ENCODE measurements at places on chromosomes 13 and 19. TPM values are rescaled to one million over a fixed set of nuclear protein-coding genes. Genes with fewer than 3 reads are reported as not detected.

DNA sequence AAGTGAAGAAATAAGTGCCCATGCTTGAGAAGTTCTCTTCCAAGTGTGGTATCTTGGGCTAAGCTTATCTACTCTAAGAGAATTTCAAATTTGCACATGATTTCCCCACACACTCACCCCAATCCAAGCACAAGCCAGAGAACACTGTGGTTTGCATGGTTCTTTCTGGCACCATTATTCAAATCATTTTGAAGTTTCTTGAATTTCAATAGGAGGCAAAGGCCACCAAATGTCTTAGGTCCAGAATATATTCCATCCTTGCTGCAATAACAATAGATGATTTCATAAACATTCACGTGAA, 359.7 kb downstream of the IRS2 start:
- H3K4me1 ChIP-seq, result no peaks in the 10 kb centered on the region
- no peaks in the 10 kb centered on the region for H3K27me3 ChIP-seq
- H3K27ac ChIP-seq, result no peak overlapping the region
- no peak overlapping the region for H3K4me3 ChIP-seq
- no peak for DNase-seq

- DNase-seq, result peak; percentile 58
- no peak overlapping the region for H3K4me3 ChIP-seq
- peaks cover under 1% of the 10 kb centered on the region for H3K36me3 ChIP-seq
These were observed 1.9 kb upstream of the VASP start for GRCh38 chr19:45505151-45505995.

DNA sequence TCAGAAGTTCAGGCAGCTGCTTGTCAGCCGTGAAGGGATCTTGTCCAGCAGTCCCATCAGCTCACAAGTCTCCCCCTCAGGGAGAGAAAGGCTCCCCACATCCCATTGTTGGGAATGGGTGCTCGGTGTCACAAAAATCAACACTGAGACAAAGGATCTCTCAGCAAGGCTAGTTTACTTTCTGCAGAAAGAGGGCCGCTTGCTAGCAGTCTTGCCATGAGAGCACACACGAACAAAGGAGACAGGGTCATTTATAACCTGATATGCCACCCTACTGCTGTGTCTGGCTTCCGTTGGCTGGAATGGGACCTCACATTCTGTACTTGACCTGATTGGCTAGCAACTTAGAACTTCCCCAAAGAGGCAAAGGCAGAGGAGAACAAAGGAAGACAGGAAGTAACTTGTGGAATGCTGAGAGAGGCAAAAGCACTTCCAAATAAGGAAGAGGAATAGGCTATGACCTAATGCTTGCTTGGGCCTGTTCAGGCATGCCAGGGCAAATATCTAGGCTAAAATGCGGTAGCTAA, 8.7 kb upstream of the IGFL3 start:
- H3K27ac ChIP-seq, result peak overlapping the region; percentile 92
- DNase-seq, result peak; percentile 97
- H3K4me1 ChIP-seq, result peaks cover 14% of the 10 kb centered on the region
- no peaks in the 10 kb centered on the region for H3K27me3 ChIP-seq

GRCh38 chr19:4272894-4273293, 6.2 kb upstream of the SHD start:
- peaks cover 6% of the 10 kb centered on the region for H3K27me3 ChIP-seq
- DNase-seq, result no peak
- H3K4me1 ChIP-seq, result no peaks in the 10 kb centered on the region
- H3K36me3 ChIP-seq, result peaks cover 11% of the 10 kb centered on the region
- H3K4me3 ChIP-seq, result no peak overlapping the region

Gene ZNF776
- 15.8 TPM for total RNA-seq

GRCh38 chr13:99989276-99990125, 7.9 kb downstream of the ZIC2 start:
- no peak overlapping the region for H3K4me3 ChIP-seq
- H3K27me3 ChIP-seq, result peaks cover 93% of the 10 kb centered on the region
- no peaks in the 10 kb centered on the region for H3K4me1 ChIP-seq
- no peaks in the 10 kb centered on the region for H3K36me3 ChIP-seq
- DNase-seq, result no peak

DNA sequence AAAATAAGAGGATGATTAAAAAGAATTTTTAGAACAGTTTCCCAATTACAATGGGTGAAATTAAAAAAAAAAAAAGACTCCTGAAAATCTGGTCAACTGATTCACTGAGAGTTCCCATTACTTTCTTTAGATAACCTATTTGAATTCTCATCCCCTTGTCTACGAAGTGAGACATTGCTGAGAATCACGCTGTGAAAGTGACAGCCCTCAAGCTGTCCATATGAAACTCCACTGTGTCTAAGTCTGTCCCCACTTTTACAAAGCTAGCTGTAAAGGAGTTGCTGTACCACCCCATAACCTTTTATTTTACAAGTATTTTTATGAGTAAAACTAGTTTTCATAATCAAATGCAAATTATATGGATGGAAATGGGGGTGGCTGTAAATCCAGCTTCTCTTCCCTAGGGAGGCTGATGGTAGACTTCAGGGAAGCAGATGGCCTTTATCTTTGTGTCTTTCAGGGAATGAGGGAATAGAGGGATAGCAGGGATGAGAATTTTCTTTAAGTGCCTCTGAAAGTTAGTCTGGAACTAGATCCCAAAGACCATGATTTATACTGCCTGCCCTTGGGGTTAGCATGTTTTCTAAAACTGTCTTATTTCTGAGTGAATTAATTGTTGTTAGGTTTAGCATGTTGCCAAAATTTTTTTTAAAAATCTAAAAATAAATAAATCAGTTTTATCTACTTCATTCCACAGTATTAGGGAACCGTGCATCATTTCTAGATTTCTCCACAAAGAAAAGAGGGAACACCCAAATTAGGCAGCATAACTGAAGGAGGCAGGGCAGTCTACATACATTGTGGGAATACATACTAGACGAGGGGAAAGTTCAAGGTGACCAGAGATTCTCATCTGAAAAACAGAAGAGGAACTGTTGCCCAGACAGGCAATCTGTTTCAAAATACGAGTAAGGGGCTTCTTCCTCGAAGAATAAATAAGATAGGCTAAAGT, 1219.1 kb downstream of the UQCRFS1 start:
- H3K36me3 ChIP-seq, result no peaks in the 10 kb centered on the region
- H3K27me3 ChIP-seq, result no peaks in the 10 kb centered on the region
- no peak for DNase-seq

DNA sequence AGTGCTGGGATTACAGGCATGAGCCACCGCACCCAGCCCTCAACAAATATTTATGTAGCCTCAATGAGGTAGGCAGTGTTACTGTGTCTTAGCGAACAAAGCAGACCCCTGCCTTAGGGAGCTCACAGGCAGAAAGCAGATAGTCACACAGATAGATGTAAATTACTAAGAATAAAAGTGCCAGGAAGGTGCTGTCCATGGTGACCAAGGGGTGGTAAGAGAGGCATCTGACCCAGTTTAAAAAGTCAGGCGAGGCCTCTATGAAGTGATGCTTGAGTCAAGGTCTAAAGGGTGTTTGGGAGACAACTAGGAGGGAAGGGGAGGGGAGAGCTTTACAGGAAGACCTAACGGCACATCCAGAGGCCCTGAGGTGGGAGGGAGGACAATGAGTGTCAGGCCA, 12.4 kb upstream of the CACNG7 start:
- no peak for DNase-seq
- H3K36me3 ChIP-seq, result no peaks in the 10 kb centered on the region
- H3K4me1 ChIP-seq, result no peaks in the 10 kb centered on the region
- H3K4me3 ChIP-seq, result no peak overlapping the region

- H3K4me3 ChIP-seq, result no peak overlapping the region
- H3K4me1 ChIP-seq, result no peaks in the 10 kb centered on the region
- H3K27ac ChIP-seq, result no peak overlapping the region
These were observed 14.0 kb upstream of the URI1 start for GRCh38 chr19:29927944-29928625.

DNA sequence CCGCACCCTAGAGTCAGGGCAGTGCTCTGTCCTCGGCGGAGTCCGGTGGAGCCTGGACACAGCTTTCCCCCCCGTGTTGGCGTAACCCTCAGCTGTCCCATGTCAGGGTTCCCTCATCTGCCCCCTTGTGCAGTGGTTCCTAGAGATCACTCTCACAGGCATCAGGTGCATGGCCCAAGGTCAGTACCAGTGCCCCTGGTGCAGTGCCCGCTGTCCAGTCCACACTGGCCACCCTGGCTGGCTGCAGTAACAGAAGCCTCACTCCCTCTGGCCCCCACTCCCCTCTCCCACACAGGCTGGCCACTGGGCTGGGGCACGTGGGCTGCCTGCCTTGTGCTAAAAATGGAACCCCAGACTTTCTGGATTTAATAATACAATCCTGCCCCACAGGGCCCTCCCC, 49.6 kb upstream of the C1QTNF9B start:
- H3K36me3 ChIP-seq, result no peaks in the 10 kb centered on the region
- no peaks in the 10 kb centered on the region for H3K4me1 ChIP-seq
- no peak for DNase-seq
- peaks cover 12% of the 10 kb centered on the region for H3K27me3 ChIP-seq
- no peak overlapping the region for H3K4me3 ChIP-seq

DNA sequence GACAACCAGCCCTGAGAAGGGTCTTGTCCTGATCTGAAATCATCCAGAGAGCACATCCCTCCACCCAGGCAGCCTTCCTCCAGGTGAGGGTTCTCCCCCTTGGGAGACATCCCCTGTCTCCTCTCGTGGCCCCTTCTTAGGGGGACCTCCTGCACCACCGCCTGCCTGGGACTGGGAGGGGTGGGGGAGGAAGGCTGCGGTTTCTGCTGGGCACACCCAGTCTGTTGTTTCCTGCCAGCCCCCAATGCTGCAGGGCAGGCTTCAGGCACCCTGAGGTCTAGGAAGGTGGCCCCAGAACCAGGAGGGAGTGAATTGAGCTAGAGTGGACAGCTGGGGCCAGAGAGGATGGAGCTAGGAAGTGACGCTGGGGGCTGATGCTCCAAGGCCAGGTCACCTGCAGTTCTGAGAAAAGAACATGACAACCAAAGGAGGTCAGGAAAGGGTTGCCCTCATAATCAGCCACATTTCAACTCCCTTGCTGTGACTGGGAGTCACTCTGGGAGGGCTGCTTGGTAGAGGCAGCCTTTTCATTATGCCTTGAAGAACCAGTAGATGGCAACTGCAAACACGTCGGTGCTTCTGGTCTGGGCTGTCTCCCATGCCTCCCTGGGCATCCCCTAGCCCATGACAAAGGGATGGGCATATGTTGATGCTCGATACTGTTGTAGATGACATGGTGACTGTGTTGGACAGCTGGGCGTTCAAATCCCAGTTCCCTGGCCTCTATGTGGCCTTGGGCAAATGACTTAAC, 1.4 kb downstream of the ARHGEF18 start:
- DNase-seq, result no peak
- H3K27me3 ChIP-seq, result peaks cover 2% of the 10 kb centered on the region
- no peaks in the 10 kb centered on the region for H3K36me3 ChIP-seq
- H3K4me1 ChIP-seq, result no peaks in the 10 kb centered on the region
- no peak overlapping the region for H3K4me3 ChIP-seq

GRCh38 chr13:79531542-79532254, 50.7 kb downstream of the NDFIP2 start:
- no peaks in the 10 kb centered on the region for H3K36me3 ChIP-seq
- no peaks in the 10 kb centered on the region for H3K27me3 ChIP-seq
- H3K27ac ChIP-seq, result no peak overlapping the region
- no peak for DNase-seq
- peaks cover 6% of the 10 kb centered on the region for H3K4me1 ChIP-seq

DNA sequence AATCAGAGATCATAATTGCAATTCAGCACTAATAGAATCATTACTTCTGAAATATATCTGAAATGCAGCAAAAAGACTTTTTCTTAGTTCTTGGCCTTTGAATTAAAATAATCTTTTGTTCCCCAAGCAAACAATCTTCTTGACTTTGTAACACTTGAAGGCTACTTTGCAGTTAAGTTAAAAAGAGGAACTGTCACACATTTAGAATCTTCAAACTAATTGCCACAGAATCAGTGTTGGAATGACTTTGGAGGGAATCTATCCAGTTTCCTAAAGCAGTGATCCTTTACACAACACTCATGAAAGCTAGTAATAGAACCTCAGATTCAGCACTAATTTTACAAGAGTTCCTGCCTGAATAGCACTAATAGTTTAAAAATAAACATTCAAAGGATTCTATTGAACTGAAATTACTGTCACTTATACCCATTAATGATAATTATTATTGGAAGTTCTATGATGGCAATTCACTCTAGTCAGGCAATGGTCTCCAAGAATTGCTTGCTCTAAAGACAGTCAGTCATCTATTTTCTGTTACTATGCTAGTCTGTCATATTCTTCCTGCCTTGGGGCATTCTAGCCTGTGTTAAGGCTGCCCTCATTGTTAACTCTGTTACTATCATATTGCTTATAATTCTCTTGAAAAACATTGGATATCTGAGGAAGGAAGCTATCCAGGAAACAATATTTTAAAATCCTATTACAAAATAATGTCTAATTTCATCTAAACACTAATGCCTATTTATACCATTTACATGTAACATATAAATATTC, 362.4 kb downstream of the DIAPH3 start:
- no peaks in the 10 kb centered on the region for H3K27me3 ChIP-seq
- H3K4me1 ChIP-seq, result no peaks in the 10 kb centered on the region
- no peaks in the 10 kb centered on the region for H3K36me3 ChIP-seq
- DNase-seq, result no peak

DNA sequence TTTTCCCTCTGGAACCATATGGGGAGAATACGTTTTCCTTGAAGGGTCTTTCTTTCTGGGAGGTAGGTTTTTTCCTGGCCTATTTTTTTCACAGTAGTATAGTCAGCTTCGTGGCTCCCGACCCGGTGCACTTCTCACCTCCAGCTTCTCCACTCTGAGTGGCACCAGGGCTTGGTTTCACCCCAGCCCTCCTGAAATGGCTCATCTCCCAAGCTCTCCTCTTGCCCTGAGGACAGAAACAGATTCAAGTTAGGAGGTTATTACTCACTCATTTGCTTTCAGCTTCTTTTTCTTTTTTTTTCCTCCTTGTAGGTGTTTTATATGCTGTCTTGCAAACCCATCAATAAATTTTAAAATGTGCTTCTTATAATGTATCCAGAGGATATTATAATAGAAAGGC, 199.3 kb downstream of the RFC3 start:
- no peaks in the 10 kb centered on the region for H3K27me3 ChIP-seq
- H3K4me3 ChIP-seq, result no peak overlapping the region
- H3K36me3 ChIP-seq, result no peaks in the 10 kb centered on the region
- no peak for DNase-seq

Gene SPART
- total RNA-seq, result 110 TPM

Gene PTPRH
- 3.4 TPM for total RNA-seq

Gene CYP4F3
- total RNA-seq, result not detected

GRCh38 chr19:23482829-23483228, 87.6 kb upstream of the ZNF91 start:
- no peaks in the 10 kb centered on the region for H3K27me3 ChIP-seq
- DNase-seq, result no peak
- no peak overlapping the region for H3K27ac ChIP-seq
- no peaks in the 10 kb centered on the region for H3K4me1 ChIP-seq
- H3K4me3 ChIP-seq, result no peak overlapping the region

Gene ZNF837
- 0.56 TPM for total RNA-seq

- peaks cover 15% of the 10 kb centered on the region for H3K4me1 ChIP-seq
- H3K27me3 ChIP-seq, result no peaks in the 10 kb centered on the region
- H3K27ac ChIP-seq, result peak overlapping the region; percentile 71
- DNase-seq, result peak; percentile 56
- no peak overlapping the region for H3K4me3 ChIP-seq
These were observed 156.5 kb downstream of the LMO7 start for GRCh38 chr13:75792526-75793187.
